ENCODE measurements at places on chromosomes 13 and 19. TPM values are rescaled to one million over a fixed set of nuclear protein-coding genes. Genes with fewer than 3 reads are reported as not detected.

Gene OLFM2
- 4.8 TPM for total RNA-seq

Gene AZU1
- 0.49 TPM for total RNA-seq

Gene KLK3
- total RNA-seq, result not detected

Gene ZNF69
- total RNA-seq, result 2.4 TPM

Gene PCDH8
- total RNA-seq, result not detected

Gene ZNF135
- 1.4 TPM for total RNA-seq

Gene LRRC8E
- not detected for total RNA-seq

Gene GFY
- total RNA-seq, result not detected

DNA sequence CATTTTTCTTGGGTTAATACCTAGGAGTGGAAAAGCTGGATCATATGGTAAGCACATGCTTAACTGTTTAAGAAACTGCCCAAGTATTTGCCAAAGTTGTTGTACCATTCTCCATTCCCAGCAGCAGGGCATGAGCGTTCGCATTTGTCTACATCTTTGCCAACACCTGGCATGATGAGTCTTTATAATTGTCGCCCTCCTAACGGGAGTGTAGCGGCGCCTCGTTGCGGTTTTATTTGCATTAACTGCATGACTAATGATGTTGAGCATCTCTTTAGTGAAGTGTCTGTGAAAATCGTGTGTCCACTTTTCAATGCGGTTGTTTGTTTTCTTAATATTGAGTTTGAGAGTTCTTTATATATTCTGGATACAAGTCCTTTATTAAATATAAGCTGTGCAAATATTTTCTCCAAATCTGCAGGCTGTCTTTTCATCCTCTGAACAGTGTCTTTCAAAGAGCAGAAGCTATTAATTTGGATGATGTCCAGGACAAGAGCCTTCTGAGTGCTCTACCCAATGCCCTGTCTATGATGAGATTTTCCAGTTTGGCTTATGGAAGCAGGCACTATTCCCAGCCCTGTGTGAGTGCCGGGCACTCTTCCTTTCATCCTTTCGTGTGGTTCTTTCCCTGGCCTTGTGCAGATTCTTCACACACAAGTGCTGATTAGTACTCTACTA is 202.0 kb downstream of the FOXO1 start:
- no peak for DNase-seq

GRCh38 chr19:15372891-15373301 is 6.7 kb downstream of the AKAP8 start:
- no peak for DNase-seq

GRCh38 chr13:79314652-79315051 is 91.4 kb downstream of the RBM26 start:
- no peak for DNase-seq

DNA sequence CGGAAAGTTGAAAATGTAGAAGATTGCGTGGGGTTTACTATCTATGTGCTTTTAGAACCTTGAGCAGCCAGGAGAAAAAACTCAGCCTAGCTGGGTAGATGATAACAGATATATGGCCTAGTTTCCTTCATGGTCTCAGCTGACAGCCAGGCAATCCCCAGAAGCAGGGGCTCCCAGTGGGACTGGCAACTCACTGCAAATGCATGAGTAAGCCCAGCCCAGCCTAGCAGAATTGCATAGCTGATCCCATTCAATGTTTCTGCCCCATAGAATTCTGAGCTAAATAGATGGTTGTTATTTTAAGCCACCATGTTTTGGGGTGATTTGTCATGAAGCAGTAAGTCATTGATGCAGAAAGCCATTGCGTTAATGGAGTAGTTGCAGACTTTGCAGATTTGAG is 108.5 kb downstream of the ERCC5 start:
- no peak for DNase-seq

- DNase-seq, result no peak
These were observed 12.1 kb upstream of the DACH1 start for GRCh38 chr13:71879129-71879535.

DNA sequence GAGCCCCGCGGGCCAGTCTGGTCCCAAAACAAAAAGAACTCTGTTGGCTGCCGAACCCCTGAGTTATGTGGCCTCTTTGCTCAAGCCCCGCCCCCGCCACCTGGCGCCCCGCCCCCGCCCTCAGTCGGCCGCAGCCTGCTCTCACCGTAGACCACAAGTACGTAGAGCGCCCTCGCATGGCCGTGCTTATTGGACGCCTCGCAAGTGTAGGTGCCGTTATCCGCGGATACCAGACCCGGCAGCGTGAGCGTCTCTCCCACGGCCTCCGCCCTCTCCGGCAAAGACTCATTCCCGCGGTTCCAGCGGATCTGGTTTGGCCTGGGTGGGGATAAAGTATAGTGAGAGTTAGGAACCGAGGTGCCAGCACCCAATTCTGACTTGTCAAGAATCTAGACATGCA is 5.5 kb upstream of the ZNF428 start:
- DNase-seq, result peak; percentile 83

DNA sequence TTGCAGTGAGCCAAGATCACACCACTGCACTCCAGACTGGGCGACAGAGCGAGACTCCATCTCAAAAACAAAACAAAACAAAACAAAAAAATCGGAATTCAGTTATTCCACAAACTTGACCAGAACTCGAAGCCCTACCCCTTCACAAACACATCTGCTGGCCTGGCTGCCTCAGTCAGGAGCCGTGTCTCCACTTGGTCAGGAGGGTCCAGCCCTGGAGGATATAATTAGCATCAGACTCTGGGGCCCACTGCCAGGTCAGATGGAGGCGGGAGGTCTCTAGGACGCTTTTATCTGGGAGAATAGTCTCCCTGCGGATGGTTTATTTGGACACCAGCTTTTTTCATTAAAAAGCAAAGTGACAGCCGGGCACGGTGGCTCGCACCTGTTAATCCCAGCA is 8.0 kb downstream of the ELL start:
- no peak for DNase-seq

DNA sequence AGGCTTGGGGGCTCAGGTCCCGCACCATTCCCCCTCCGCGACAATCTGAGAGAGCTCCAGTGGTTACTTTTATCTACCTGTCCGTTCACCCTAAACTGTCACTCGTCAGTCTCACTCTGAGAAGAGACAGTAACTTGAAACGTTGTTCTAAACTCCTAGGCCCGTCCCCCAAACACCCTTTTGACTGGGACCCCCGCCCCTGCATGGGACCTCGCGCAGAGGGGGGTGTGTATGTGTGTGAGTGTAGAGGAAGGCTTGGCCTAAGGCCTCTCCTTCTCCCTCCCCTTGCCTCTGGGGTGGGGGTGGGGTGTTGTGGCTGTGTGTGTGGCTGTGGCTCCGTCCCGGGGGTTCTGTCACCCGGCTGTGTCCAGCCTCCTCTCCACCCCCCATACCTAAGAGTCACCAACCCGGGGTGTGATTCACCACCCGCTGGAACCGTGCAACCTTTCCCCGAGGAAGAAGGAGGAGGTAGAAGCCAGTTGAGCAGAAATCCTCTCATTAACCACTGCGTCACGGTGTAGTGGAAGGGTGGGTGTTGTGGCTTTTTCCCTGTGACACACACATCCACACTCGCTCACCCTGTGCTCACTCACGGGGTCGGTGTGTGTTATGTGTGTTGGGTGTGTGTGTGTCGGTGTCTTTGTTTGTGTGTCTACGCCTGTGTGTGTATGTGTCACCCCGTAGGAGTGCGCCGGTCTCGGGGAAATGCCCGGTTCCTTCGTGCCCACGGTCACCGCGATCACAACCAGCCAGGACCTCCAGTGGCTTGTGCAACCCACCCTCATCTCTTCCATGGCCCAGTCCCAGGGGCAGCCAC is 2.4 kb downstream of the FOSB start:
- peak; percentile 47 for DNase-seq
